Activated T-helper 1 cell treated with anti-CD3 and anti-CD28 coated beads, Interleukin-12 subunit alpha, Interleukin-12 subunit beta, Interleukin-2, Interleukin-4 antibody, amounts not matched to agents 30 ng/mL and 10 ng/mL and 1 ng/mL, durations not matched to agents 14 hours and 24 hours and 36 hours (primary cell): ENCODE measurements at places on chromosomes 5 and 9. TPM values are rescaled to one million over a fixed set of nuclear protein-coding genes. Genes with fewer than 3 reads are reported as not detected.

GRCh38 chr9:76927540-76928240 lies 21.8 kb upstream of the PRUNE2 start:
- DNase-seq = no peak
- H3K4me3 ChIP-seq = no peak overlapping the region
- no peaks in the 10 kb centered on the region for H3K36me3 ChIP-seq
- H3K27me3 ChIP-seq = no peaks in the 10 kb centered on the region
- no peak overlapping the region for H3K27ac ChIP-seq

DNA sequence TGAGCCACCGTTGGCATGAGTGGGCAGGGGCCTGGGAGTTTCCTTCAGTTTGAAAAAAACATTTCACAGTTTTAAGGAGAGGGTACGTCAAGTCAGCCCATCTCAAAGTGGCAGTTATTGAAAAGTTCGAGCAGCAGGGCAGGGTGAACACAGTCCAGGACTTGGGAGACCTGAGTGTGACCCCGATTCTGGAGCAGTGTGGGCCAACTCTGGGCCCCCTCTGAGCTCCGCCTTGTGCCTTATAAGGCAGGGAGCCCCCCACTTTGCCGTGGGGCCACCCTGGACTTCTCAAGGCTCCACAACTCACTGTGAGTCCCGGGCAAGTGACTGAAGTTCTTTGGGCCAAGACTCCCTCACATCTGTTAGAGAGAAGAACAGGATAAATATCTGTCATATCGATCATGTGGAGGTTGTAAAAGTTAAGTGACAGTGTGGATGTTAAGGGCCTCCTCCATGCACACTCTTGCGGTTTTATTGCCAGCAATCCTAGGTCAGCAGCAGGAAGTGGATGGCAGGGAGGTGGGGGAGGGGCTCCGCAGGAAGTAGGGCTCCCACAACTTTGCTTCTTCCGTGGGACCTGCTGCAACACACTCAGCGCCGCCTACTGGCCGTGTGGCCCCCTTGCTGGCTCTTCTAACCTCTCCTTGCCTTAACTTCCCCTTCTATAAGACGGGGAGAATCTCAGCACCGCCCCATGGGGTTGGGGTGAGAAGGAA lies 38.4 kb downstream of the HRH2 start:
- peak overlapping the region; percentile 33 for H3K4me3 ChIP-seq
- peak overlapping the region; percentile 78 for H3K27ac ChIP-seq
- no peaks in the 10 kb centered on the region for H3K27me3 ChIP-seq
- DNase-seq = peak; percentile 63

- no peaks in the 10 kb centered on the region for H3K27me3 ChIP-seq
- DNase-seq = peak; percentile 30
- H3K27ac ChIP-seq = peak overlapping the region; percentile 63
- H3K36me3 ChIP-seq = peaks cover 18% of the 10 kb centered on the region
- H3K4me1 ChIP-seq = peaks cover 14% of the 10 kb centered on the region
Measured at GRCh38 chr9:128160603-128160987, 530 bp downstream of the BBLN start.

GRCh38 chr5:169018925-169019324 lies 282.0 kb downstream of the SLIT3 start:
- H3K27ac ChIP-seq = no peak overlapping the region
- DNase-seq = no peak
- H3K4me1 ChIP-seq = no peaks in the 10 kb centered on the region
- peaks cover 5% of the 10 kb centered on the region for H3K27me3 ChIP-seq
- H3K4me3 ChIP-seq = no peak overlapping the region
- no peaks in the 10 kb centered on the region for H3K36me3 ChIP-seq

GRCh38 chr5:113274836-113275414 lies 159.9 kb downstream of the TSSK1B start:
- H3K27me3 ChIP-seq = peaks cover 4% of the 10 kb centered on the region
- DNase-seq = no peak
- peaks cover 10% of the 10 kb centered on the region for H3K4me1 ChIP-seq

- no peaks in the 10 kb centered on the region for H3K36me3 ChIP-seq
- H3K4me1 ChIP-seq = no peaks in the 10 kb centered on the region
- peaks cover 2% of the 10 kb centered on the region for H3K27me3 ChIP-seq
- no peak overlapping the region for H3K27ac ChIP-seq
- H3K4me3 ChIP-seq = no peak overlapping the region
Measured at GRCh38 chr5:178411083-178411482, 178.5 kb upstream of the PHYKPL start.

DNA sequence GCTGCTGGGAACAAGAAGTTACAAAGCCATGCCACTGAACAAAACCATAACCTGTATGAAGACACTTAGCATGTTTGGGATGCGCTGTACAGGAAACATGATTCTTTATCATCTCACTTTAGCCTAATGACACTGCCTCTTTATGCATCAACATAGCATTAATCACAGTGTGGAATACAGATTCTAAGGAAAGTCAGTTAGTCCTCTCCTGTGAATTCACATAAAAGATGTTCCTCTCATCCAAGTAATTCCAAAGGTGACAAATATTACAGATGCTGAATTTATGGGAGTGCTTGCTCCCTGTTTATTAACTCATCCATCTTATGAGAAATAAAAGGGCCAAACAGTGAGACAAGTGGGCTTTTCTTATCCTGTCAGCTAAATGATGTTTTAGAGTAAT lies 1677.7 kb downstream of the EFNA5 start:
- no peak for DNase-seq
- no peaks in the 10 kb centered on the region for H3K27me3 ChIP-seq
- H3K27ac ChIP-seq = no peak overlapping the region
- no peaks in the 10 kb centered on the region for H3K4me1 ChIP-seq

DNA sequence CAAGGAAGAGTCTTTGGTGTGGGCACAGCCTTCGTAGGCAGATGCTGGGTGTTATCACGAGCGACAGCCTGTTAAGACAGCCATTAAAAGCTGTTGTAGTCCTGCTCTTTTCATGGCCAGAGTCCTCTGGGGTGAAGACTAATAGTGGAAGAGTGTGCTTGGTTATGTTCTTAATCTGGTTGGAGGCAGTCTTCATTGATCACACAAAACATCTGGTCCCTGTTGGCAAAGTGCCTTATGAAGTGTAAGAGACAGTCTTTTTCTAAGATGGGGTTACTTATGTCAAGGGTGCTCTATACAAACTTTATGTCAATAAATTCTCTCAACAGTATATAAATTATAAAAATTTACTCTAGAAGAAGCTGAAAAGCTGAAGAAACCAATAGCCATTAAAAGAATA lies 280.4 kb downstream of the CAAP1 start:
- no peaks in the 10 kb centered on the region for H3K36me3 ChIP-seq
- no peak overlapping the region for H3K4me3 ChIP-seq
- H3K27ac ChIP-seq = no peak overlapping the region
- no peaks in the 10 kb centered on the region for H3K4me1 ChIP-seq
- H3K27me3 ChIP-seq = peaks cover 2% of the 10 kb centered on the region
- DNase-seq = no peak

DNA sequence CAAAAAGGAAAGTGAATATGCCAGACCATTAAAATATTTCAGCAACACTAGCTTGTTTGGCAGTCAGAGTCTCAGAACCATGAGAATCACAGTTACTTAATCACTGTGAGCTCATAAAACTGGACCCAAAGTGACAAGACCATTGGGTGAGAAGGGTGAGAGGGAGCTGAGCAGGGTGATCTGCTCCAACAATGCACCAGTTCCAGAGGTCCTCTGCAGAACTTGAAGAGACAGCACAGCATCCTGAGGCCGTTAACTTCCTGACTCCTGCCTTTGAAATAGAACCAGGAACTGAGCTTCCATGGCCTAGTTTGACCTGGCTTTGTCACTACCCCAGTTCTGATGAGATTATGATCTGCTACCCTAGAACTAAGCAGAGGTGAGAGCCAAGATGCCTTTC lies 57.4 kb downstream of the NFIB start:
- H3K27me3 ChIP-seq = no peaks in the 10 kb centered on the region
- no peak overlapping the region for H3K4me3 ChIP-seq
- no peaks in the 10 kb centered on the region for H3K36me3 ChIP-seq
- no peaks in the 10 kb centered on the region for H3K4me1 ChIP-seq
- no peak overlapping the region for H3K27ac ChIP-seq

- peaks cover 2% of the 10 kb centered on the region for H3K27me3 ChIP-seq
- no peak for DNase-seq
- no peaks in the 10 kb centered on the region for H3K4me1 ChIP-seq
- no peak overlapping the region for H3K27ac ChIP-seq
- H3K4me3 ChIP-seq = no peak overlapping the region
Measured at GRCh38 chr5:126284977-126285696, 138.1 kb upstream of the GRAMD2B start.

- H3K27ac ChIP-seq = peak overlapping the region; percentile 4
- H3K4me1 ChIP-seq = peaks cover 20% of the 10 kb centered on the region
- H3K4me3 ChIP-seq = no peak overlapping the region
- peaks cover 9% of the 10 kb centered on the region for H3K27me3 ChIP-seq
Measured at GRCh38 chr9:111986035-111986556, 89.5 kb downstream of the UGCG start.

The NSG2 gene
- not detected in 2 replicates for total RNA-seq

The S1PR3 gene
- 3.0 and 3.3 TPM in 2 replicates for total RNA-seq

The PCDHGA7 gene
- total RNA-seq = 0.16 and 0.22 TPM in 2 replicates

The CTNND2 gene
- total RNA-seq = not detected in 2 replicates

The STK32A gene
- total RNA-seq = not detected in 2 replicates

The DNAH5 gene
- not detected in 2 replicates for total RNA-seq

The FGD3 gene
- 43.9 and 44.0 TPM in 2 replicates for total RNA-seq

The GALNT12 gene
- 2.3 and 2.5 TPM in 2 replicates for total RNA-seq
